Colonic mucosa (tissue), 4 donors: ENCODE measurements at places on chromosomes 16 and 17.

DNA sequence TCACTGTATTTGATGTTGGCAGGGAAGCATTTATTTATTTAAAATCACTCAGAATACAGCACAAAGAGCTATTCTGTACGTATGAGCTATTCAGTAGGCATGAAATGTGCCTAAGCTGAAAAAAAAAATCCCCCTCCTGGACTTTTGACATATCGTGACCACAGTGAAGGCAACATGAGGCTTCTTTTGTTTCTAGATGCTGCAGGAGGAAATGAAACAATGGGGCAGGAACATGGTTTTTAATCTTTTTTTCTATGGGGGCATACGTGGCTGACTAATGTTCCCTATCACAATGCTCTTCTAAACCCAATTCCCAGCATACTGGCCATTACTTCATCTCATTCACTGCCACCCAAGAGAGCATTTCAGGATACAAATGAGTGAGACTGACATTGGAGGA, 191.0 kb upstream of the PMFBP1 start:
- no peaks in the 10 kb centered on the region for H3K27me3 ChIP-seq
- no peak overlapping the region for H3K4me3 ChIP-seq
- no peak overlapping the region for H3K27ac ChIP-seq
- DNase-seq: no peak
- no peaks in the 10 kb centered on the region for H3K4me1 ChIP-seq

DNA sequence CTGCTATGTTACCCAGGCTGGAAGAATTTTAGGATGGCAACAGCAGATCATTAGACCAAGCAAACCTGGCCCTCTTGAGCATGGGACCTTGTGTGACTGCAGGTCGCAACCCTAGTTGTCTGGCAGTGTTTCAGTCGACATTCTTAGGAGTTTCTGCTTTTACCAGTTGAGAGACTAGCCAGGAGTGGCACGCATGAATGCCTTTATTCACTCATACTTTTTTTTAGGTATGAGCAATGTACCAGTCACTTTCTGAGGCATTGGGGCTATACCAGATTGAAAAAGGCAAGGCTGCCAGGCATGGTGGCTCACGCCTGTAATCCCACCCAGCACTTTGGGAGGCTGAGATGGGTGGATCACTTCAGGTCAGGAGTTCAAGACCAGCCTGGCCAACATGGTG, 28.2 kb upstream of the HAS3 start:
- H3K27ac ChIP-seq: no peak overlapping the region
- no peak for DNase-seq
- H3K4me3 ChIP-seq: no peak overlapping the region
- H3K36me3 ChIP-seq: no peaks in the 10 kb centered on the region
- no peaks in the 10 kb centered on the region for H3K4me1 ChIP-seq

GRCh38 chr17:19287651-19288050, 50.5 kb downstream of the EPN2 start:
- H3K27me3 ChIP-seq: no peaks in the 10 kb centered on the region
- H3K4me1 ChIP-seq: peaks cover 3% of the 10 kb centered on the region
- H3K36me3 ChIP-seq: no peaks in the 10 kb centered on the region

GRCh38 chr16:78669994-78670393, 570.5 kb downstream of the WWOX start:
- no peak for DNase-seq
- no peak overlapping the region for H3K27ac ChIP-seq

DNA sequence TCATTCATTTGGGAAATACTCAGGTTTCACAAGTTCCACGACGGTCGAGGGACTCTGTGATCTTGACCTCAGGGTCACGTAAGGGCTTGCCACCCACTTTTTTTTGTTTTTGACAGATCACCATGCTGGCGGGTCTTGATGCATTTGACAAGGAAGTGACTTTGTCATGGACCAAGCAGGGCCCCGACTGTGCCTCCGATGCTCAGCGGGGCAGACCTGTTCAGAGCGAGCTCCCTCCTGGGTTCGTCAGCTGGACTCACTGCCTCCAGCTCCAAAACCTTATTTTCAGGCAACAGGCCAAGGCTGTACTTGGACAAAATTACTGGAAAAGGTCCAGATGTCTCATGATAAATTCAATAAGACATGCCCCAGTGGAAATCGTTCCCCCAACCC, 9.0 kb upstream of the CLEC18A start:
- H3K27ac ChIP-seq: no peak overlapping the region
- no peaks in the 10 kb centered on the region for H3K27me3 ChIP-seq
- DNase-seq: no peak
- H3K4me3 ChIP-seq: no peak overlapping the region
- H3K36me3 ChIP-seq: peaks cover 4% of the 10 kb centered on the region
